ENCODE measurements at places on chromosomes 16 and 17.
A peak's percentile ranks its signal among the peaks of the same experiment; 100 is the strongest.

- peak; percentile 96 for DNase-seq
These were observed 211.7 kb downstream of the XYLT1 start for GRCh38 chr16:17258848-17259713.

GRCh38 chr16:706189-707061, 824 bp upstream of the FBXL16 start:
- no peak for DNase-seq

DNA sequence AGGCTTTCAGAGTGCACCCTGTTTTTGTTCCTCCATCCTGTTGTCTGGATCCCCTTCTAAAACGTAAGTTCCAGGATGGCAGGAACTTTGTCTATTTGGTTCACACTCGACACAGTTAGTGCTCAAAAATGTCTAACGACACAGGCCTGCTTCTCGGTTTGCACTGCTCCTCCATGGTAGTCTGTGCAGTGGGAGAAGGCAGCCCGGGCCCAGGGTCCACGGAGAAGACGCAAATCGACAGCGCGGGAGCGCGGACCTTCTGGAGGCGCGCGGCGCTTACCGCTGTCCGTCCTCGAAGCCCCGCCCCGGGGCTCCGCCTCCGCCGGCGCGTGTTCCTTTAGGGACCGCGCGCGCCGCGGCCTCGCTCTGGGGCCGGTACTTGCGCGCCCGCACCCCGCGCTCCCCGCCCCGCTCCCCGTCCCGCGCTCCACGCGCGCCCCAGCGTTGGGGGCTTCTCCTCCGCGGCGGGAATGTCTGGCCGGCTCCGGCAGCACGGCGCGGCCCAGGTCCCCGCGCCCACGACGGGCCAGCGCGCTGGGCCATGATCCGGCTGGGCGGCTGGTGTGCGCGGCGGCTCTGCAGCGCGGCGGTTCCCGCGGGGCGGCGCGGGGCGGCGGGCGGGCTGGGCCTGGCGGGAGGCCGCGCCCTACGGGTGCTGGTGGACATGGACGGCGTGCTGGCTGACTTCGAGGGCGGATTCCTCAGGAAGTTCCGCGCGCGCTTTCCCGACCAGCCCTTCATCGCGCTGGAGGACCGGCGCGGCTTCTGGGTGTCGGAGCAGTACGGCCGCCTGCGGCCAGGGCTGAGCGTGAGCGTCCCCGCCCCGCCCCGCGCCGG, at the start of gene NT5M:
Gene NT5M (plus strand): TSS at position 364 of the 837 bp plus-strand sequence. CDS start 178 bp downstream, at position 542.
- DNase-seq = peak; percentile 44

GRCh38 chr17:47719411-47720152, 13.5 kb upstream of the TBX21 start:
- peak; percentile 9 for DNase-seq

DNA sequence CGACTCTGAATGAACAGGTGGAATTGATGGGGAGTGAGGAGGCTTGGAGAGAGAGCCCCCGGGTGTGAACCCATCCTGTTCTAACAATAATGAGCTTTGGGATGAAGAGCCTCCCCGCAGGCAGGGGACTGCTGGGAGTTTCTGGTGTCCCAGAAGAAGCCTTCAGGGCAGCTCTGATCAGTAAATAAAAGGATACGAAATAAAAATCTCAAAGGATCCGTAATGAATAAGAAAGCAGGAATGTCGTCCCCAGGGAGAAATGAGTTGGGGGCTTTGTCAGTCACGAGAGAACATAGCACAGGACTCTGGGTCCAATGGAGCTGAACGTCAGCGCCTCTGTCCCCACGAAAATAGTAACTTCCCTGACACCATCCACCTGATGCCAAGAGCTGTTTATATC, 113.4 kb downstream of the PITPNC1 start:
- DNase-seq = no peak
